ENCODE measurements at places on chromosomes 12 and 14. TPM values are rescaled to one million over a fixed set of nuclear protein-coding genes. Genes with fewer than 3 reads are reported as not detected.

HOXC11 gene
- polyA plus RNA-seq: not detected

PRR4 gene
- 4.8 TPM for polyA plus RNA-seq

TAS2R50 gene
- 2.4 TPM for polyA plus RNA-seq

CACNA2D4 gene
- not detected for polyA plus RNA-seq

SLC17A8 gene
- 0.22 TPM for polyA plus RNA-seq

SYNDIG1L gene
- 2.0 TPM for polyA plus RNA-seq

LRTM2 gene
- polyA plus RNA-seq: 2.4 TPM

G2E3 gene
- 28.0 TPM for polyA plus RNA-seq

NKX2-8 gene
- polyA plus RNA-seq: not detected

NGB gene
- polyA plus RNA-seq: 0.87 TPM

CATSPERB gene
- polyA plus RNA-seq: not detected

HECTD4 gene
- 31.0 TPM for polyA plus RNA-seq

ZFYVE26 gene
- polyA plus RNA-seq: 10.7 TPM

WASHC3 gene
- polyA plus RNA-seq: 65.9 TPM

DPPA3 gene
- polyA plus RNA-seq: not detected

BCL11B gene
- polyA plus RNA-seq: 104 TPM

KERA gene
- polyA plus RNA-seq: not detected

SERPINA10 gene
- polyA plus RNA-seq: not detected

PLEKHH1 gene
- 32.1 TPM for polyA plus RNA-seq

PYGL gene
- not detected for polyA plus RNA-seq

RIPK3 gene
- polyA plus RNA-seq: not detected

AVPR1A gene
- polyA plus RNA-seq: 0.06 TPM

GALNT9 gene
- polyA plus RNA-seq: 18.0 TPM

AKAP5 gene
- 2.6 TPM for polyA plus RNA-seq

RPGRIP1 gene
- polyA plus RNA-seq: not detected

DHRS2 gene
- polyA plus RNA-seq: 1.3 TPM

TBC1D30 gene
- polyA plus RNA-seq: 16.5 TPM

RNU4-1 gene
- under 0.01 TPM for polyA plus RNA-seq

IFNG-AS1 gene
- not detected for polyA plus RNA-seq

EVL gene
- 387 TPM for polyA plus RNA-seq

GPHB5 gene
- polyA plus RNA-seq: not detected

RERG gene
- polyA plus RNA-seq: 0.70 TPM

PTPRR gene
- 2.2 TPM for polyA plus RNA-seq

AP4S1 gene
- polyA plus RNA-seq: 20.8 TPM

GALNT8 gene
- 25.9 TPM for polyA plus RNA-seq

KCNH3 gene
- 3.0 TPM for polyA plus RNA-seq

SIRT4 gene
- 9.7 TPM for polyA plus RNA-seq

RNFT2 gene
- 18.5 TPM for polyA plus RNA-seq

AHSA1 gene
- polyA plus RNA-seq: 239 TPM

PTPN11 gene
- polyA plus RNA-seq: 79.6 TPM

SLC10A1 gene
- polyA plus RNA-seq: not detected

RNASE7 gene
- not detected for polyA plus RNA-seq

SDS gene
- polyA plus RNA-seq: not detected

HOXC4 gene
- not detected for polyA plus RNA-seq

Measured in neural cell (in vitro differentiated cells).